ENCODE measurements at places on chromosomes 6 and 20.

DNA sequence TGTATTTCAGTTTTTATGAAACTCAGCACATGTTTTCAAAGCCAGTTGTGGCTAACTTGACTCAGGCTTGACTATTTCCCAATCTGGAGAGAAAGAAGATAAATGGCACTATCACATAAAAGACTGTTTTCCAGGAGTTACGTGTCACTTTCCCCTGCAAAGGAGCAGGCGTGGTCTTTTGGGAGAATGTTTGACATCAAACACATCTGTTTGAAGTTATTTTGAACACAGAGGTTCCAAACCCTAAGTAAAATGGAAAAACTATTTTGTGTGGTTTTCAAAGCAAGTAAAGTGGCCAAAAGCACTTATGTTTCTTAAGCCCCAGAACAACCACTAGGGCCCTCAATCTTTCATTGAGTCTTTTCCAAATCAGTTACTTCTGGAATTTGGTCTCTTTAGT is 89.7 kb downstream of the FOXF2 start:
- DNase-seq: no peak

DNA sequence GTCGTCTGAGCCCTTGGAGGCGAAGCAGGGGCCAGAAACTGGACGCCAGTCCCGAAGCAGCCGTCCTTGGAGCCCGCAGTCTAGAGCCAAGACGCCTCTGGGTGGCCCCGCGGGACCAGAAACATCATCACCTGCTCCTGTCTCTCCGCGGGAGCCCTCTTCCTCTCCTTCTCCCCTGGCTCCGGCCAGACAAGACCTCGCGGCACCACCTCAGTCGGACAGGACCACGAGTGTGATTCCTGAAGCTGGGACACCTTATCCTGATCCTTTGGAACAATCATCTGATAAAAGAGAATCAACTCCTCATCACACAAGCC is 416 bp downstream of the RSPH4A start:
- no peak for DNase-seq

DNA sequence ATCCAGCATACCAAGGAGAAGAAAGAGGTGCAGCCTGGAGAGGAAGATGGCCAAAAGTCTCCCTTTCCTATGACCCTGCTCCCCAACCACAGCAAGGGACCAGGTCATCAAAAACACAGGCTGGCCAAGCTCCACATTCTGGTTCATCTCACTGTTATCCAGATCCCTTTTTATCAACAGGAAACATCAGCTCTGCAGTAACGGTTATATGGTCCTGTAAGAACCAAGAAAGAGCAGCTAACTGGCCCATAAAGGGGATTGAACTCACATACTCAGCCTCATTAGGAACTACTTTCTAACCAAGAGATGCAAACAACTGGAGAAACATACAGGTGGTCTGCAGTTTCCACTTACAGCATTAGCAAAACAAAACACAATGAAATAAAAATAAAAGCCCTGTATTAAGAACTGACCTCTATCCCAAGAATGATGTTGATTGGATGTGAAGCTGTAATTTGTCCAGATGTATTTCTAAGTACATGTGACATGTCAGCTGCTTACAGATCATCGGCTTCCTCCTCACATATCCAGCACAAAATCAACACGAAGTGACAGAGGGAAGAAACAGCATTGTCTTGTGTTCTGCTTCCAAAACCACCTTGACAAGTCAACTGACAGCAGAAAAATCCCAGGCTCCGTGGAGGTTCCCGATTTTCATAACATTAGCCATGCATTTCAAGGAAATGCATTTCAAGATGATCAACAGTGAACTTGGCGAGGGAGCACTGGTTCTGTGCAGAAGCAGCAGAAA is 557.2 kb upstream of the AGPAT4 start:
- no peak for DNase-seq

DNA sequence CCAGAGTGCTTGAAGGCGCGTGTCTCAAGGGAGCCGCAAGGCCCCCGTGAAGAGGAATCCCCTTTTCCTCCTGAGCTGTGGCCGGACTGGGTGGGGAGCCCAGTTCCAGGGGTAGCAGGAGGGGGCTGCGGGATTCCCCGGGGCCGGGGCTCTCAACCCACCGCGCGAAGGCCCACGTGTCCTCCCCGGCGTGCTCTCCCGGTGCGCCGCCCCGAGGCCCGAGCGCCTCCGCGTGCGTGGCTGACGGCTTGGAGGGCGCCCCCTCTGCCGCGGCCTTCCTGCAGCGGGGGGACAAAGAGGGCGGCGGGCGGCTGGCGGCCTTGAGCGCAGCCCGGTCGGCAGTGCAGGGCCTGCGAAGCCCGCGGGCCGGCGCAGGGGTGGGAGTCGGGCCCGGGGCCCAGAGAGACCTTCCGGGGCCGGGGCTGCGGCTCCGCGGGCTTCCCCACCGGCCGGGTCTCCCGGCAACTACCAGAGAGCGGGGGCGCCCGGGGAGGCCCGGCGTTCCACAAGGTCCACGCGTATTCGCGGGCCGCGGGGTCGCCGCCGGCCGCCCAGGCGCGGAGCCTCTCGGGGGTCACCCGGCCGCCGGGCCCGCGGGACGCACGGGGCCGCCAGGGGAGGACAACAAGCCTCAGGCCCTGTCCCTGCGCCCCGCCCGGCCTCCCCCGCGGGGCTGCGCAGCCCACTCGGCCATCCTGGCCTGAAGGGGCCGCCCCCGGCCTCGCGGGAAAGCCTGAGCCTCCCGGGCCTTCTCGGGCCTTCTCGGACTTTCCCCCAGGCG is at the start of gene FAM217A:
Gene FAM217A (minus strand): TSS at position 447 of the 781 bp plus-strand sequence. CDS start 1,723 bp downstream, outside the sequence.
- DNase-seq: no peak

DNA sequence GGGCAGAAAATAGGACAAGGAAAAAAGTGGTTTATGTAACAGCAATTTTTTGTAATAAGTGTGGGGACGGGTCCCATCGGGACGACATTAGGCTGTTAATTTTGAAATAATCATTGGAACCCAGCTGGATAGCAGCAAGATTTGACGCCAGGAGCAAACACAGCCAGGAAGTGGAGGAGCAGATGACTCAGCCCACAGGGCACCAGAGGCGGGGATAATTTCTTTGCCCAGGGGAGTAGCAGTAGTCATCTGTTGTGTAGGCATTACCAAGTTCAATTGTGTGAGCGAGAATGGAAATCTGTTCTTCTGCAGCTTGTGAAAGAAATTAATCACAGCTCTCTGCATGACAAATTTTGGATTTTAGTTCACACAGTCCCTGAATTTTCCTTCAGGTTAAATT is 22.6 kb upstream of the RIN2 start:
- peak; percentile 42 for DNase-seq

GRCh38 chr6:91433660-91434534 is 847.0 kb upstream of the MAP3K7 start:
- no peak for DNase-seq

- no peak for DNase-seq
Observed at GRCh38 chr6:45491048-45491735, 113.5 kb upstream of the SUPT3H start.

DNA sequence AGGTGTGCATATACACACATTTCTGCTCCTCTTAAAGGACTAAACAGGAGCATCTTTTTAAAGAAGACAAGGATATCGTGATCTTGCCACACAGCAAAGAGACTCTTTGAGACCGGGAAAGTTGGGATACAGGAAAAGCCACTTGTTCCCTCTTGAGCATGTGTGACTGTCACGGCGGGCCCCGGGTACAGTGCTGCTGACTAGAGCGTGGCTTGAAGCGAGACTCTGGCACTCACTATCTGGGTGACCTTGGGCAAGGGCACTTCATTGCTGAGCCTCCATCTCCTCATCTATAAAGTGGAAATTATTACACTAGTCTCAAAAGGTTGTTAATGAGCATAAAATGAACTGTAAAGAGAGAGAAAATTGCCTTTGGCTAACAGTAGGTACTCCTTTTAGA is 713.9 kb downstream of the PTPRT start:
- DNase-seq: no peak

DNA sequence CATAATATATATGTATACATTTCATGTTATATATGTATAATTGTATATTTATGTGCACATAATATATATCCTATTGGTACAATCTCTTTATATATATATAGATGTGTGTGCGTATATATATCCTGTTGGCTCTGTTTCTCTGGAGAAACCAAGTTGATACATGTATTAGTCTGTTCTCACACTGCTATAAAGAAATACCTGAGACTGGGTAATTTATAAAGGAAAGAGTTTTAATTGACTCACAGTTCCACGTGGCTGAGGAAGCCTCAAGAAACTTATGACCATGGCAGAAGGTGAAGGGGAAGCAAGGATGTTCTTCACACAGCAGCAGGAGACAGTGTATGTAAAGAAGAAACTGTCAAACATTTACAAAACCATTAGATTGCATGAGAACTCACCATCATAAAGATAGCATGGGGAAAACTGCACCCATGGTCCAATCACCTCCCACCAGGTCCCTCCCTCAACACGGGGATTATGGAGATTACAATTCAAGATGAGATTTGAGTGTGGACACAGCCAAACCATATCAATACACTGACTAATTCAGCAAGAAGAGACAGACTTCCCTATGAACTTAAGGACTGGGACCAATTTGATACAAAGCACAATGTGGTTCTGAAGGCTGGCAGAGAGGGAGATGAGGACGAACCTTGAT is 14.0 kb downstream of the CST3 start:
- DNase-seq: no peak

- peak; percentile 75 for DNase-seq
Observed at GRCh38 chr6:142856624-142857232, 88.2 kb downstream of the HIVEP2 start.

DNA sequence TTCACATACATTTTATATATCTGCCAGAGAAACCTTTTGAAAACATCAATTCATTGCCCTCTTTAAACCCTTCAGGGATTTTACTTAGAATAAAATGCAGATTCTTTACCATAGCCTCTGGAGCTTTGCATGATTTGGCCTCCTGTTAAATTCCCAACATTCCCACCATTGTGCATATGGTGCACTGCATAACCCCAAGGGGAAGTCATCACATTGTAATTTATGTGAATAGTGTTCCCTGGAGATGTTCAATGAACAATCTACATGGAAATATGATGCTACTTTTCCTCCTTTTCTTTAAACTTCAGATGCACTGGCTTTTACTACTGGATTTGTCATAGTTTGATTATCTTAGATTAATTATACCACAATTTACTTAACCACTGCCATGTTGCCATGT is 94.7 kb downstream of the PHF3 start:
- no peak for DNase-seq

DNA sequence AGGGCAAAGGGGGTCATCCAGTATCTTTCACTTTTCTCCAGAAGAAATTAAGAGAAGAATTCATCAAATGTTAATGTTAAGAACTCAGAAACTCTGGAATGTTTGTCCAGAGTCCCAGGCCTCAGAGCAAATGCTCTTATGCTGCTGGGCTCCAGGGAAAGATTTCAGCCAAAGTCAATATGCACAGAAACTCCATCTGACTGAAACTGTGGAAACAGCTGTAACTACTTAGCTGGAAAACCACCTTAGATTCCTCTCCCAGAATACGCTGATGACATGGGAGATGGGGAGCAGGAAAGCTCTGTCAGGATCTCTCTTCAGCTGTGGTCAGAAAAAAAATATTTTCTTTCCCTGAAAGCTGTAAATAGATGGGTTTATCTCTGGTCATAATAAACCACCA is 559.6 kb downstream of the RFPL4B start:
- no peak for DNase-seq

GRCh38 chr6:118419448-118420394 is 128.4 kb upstream of the PLN start:
- DNase-seq: no peak

DNA sequence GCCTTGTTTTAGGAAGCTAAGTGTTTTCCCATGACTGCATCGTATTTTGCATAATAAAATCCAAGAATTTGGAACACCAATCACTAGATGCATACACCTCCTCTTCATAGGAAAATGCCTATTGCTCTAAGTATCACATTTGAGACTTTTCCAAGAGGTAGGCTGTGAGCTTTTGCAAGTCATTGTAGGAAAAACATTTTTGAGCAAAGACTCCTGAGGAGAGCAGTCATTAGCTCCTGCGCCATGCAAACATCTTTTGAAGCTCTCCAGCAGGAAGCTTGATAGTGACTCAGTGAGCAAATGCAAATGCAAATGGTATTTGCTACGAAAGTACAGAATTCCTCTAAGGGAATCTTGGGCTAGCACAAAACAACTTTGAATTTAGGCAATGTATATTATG is 750.4 kb downstream of the QKI start:
- no peak for DNase-seq

DNA sequence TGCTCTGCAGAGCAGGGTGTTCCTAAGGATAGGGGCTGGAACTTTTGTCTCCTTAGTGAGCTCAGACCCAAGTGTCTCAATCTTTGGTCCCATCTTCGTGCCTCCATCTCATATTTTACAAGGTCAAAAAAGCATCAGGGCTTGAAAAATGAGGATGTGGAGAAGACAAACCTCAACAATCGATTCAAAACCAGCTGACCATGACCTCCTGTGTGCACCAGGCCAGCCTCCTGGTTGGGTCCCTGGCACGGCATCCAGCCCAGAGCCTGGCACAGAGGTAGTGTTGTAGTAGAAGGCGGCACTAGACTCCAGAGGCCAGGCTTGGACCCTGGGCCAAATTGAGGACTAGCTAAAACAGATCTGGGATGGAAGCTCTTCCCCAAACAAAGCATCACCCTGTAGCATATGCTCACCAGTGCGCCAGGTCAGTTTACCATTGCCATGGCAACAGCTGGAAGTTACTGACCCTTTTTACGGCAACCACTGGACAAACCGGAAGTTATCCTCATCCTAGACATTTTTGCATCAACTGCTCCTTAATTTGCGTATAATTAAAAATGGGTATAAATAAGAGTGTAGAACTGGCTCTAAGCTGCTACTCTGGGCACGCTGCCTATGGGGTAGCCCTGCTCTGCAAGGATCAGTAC is 69.3 kb upstream of the BLCAP start:
- no peak for DNase-seq

DNA sequence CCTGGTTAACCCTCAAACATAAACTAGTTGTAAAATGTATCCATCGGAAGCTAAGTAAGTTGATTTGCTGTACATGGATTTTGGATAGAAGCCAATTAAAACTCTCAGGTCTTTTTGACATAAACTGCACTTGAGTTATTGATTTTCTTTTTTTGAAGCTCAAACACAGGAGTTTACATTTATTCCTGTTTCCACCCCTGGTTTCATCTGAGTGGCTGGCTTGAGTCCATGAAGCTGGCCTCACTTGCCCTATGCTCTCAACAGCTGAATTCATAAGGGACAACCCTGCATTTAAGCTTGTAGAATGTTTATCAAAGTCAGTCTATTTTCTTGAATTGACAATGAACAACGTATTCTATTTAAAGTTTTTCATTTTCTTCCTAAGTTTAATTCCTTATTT is 58.1 kb upstream of the PLEKHG1 start:
- no peak for DNase-seq

GRCh38 chr6:157246048-157246630 is 77.2 kb downstream of the TMEM242 start:
- no peak for DNase-seq

GRCh38 chr6:47789553-47789952 is 7.7 kb downstream of the OPN5 start:
- DNase-seq: no peak

- DNase-seq: no peak
Observed at GRCh38 chr6:90354961-90355360, 58.3 kb upstream of the BACH2 start.

GRCh38 chr6:16319813-16320532 is 81.6 kb downstream of the GMPR start:
- DNase-seq: peak; percentile 82

- peak; percentile 86 for DNase-seq
Observed at GRCh38 chr6:42929821-42930360, 611 bp downstream of the CNPY3 start.

All from activated CD4-positive, alpha-beta T cell treated with anti-CD3 and anti-CD28 coated beads, Interleukin-2, Interleukin-4, amounts not matched to agents 100 ng/mL and 50 ng/mL, durations not matched to agents 16 hours and 8 hours (primary cell).